ENCODE measurements at places on chromosomes 12 and 14. TPM values are rescaled to one million over a fixed set of nuclear protein-coding genes. Genes with fewer than 3 reads are reported as not detected.

GRCh38 chr12:113582521-113583218 is 111.0 kb upstream of the LHX5 start:
- H3K27me3 ChIP-seq: peaks cover 7% of the 10 kb centered on the region
- no peak overlapping the region for H3K27ac ChIP-seq
- no peaks in the 10 kb centered on the region for H3K36me3 ChIP-seq
- H3K4me3 ChIP-seq: no peak overlapping the region
- no peaks in the 10 kb centered on the region for H3K4me1 ChIP-seq

DNA sequence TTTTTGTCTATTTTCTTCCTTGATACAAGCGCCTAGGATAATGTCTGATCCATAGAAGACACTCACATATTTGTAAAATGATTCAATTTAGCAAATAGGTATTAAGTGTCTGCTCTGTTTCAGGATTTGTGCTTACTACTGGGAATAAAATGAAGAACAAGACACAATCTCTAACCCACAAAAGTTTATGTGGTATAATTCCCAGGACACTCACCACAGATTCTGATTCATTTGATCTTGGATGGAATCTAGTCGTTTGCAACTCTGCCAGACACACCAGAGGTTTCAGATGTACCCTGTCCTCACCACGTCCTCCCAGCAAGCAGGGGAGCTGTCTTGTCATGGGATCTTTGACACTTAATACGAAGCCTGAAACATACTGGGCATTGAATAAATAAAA is 208.3 kb downstream of the LRIG3 start:
- DNase-seq: no peak
- no peaks in the 10 kb centered on the region for H3K4me1 ChIP-seq
- no peak overlapping the region for H3K27ac ChIP-seq

- no peak for DNase-seq
- H3K4me1 ChIP-seq: no peaks in the 10 kb centered on the region
- H3K27me3 ChIP-seq: no peaks in the 10 kb centered on the region
Observed at GRCh38 chr12:91065396-91065795, 7.6 kb upstream of the KERA start.

DNA sequence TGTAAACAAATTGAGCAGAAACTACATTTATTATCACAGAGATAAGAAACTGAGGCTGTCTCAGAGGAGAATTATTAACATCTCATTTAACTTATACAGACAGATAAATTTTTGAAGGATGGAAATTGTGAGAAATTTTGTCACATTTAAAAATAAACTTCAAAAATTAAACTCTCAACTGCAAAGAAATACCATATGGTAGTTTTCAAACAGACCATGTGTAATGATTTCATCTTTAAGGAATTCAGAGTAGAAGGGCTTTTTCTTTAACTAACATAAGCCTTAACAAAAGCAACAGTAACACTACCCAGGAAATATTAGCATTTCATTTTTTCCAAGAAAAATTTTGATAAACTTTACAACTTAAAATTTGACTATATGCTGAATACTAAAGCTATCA is 26.6 kb downstream of the NUP37 start:
- H3K36me3 ChIP-seq: peaks cover 24% of the 10 kb centered on the region
- no peaks in the 10 kb centered on the region for H3K27me3 ChIP-seq
- no peak overlapping the region for H3K27ac ChIP-seq
- H3K4me1 ChIP-seq: no peaks in the 10 kb centered on the region
- DNase-seq: no peak

DNA sequence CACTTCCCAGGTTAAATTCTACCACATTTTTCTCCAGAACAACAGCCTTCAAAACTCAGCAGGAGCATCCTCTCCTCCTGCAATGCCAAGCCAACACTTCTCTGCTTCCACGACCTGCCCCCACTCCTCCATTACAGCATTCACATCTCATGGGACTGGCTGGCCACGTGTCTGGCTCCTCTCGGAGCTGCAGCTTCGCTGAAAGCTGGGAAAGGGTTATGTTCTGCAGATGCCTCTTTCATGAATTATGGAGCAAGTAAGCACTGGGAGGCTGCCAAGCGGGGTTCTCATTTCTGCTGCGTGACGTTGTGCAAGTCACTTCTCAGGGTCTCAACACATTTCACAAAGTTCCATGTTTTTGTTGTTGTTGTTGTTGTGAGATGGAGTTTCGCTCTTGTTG is 142.2 kb upstream of the RFLNA start:
- H3K27me3 ChIP-seq: peaks cover 9% of the 10 kb centered on the region
- H3K4me3 ChIP-seq: no peak overlapping the region
- H3K36me3 ChIP-seq: no peaks in the 10 kb centered on the region
- H3K4me1 ChIP-seq: peaks cover under 1% of the 10 kb centered on the region
- no peak for DNase-seq
- no peak overlapping the region for H3K27ac ChIP-seq

FLRT2 gene
- total RNA-seq: not detected

CD163L1 gene
- 1.2 TPM for total RNA-seq

- no peak overlapping the region for H3K4me3 ChIP-seq
- peaks cover 10% of the 10 kb centered on the region for H3K36me3 ChIP-seq
- no peaks in the 10 kb centered on the region for H3K27me3 ChIP-seq
- peaks cover 2% of the 10 kb centered on the region for H3K4me1 ChIP-seq
- no peak for DNase-seq
- no peak overlapping the region for H3K27ac ChIP-seq
Observed at GRCh38 chr12:120060717-120061116, 55.8 kb downstream of the RAB35 start.

SYNDIG1L gene
- not detected for total RNA-seq

ETFBKMT gene
- total RNA-seq: 1.1 TPM

DHRS2 gene
- not detected for total RNA-seq

- no peak for DNase-seq
- peaks cover 11% of the 10 kb centered on the region for H3K36me3 ChIP-seq
- H3K27ac ChIP-seq: peak overlapping the region; percentile 97
- H3K4me3 ChIP-seq: peak overlapping the region; percentile 86
- no peaks in the 10 kb centered on the region for H3K27me3 ChIP-seq
Observed at GRCh38 chr12:561908-562593, 101.2 kb downstream of the NINJ2 start.

DNA sequence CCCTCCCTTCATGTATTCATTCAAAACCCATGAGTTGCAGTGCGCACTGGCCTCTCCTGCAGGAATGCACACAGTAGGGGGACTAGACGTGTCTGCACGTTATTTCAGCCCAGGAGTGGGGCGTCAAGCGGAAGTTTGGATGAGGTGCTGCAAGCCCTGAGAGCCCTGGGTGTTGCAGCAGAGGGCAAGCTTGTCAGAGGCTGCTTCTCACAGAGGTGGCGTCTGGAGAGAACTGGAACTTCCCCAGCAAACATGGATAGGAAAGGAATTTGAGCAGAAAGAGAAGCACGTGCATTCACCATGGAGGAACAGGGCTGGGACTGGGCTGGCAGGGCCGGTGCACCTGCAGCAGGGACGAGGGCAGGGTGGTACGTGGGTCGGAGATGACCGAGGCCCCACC is 64.9 kb downstream of the TECPR2 start:
- DNase-seq: no peak
- H3K36me3 ChIP-seq: peaks cover 5% of the 10 kb centered on the region
- no peaks in the 10 kb centered on the region for H3K27me3 ChIP-seq
- H3K4me1 ChIP-seq: no peaks in the 10 kb centered on the region

GRCh38 chr12:70052931-70053497 is 190.2 kb upstream of the CNOT2 start:
- peaks cover 8% of the 10 kb centered on the region for H3K4me1 ChIP-seq
- H3K27ac ChIP-seq: no peak overlapping the region
- H3K4me3 ChIP-seq: no peak overlapping the region
- H3K36me3 ChIP-seq: no peaks in the 10 kb centered on the region
- peaks cover 4% of the 10 kb centered on the region for H3K27me3 ChIP-seq

SERPINA1 gene
- total RNA-seq: 0.20 TPM
